ENCODE measurements at places on chromosomes 5 and 9.

GRCh38 chr5:176731506-176732160 lies 78.7 kb upstream of the UNC5A start:
- peak; percentile 4 for DNase-seq

- peak; percentile 53 for DNase-seq
Measured at GRCh38 chr9:137396227-137396626, 26.7 kb downstream of the EXD3 start.

DNA sequence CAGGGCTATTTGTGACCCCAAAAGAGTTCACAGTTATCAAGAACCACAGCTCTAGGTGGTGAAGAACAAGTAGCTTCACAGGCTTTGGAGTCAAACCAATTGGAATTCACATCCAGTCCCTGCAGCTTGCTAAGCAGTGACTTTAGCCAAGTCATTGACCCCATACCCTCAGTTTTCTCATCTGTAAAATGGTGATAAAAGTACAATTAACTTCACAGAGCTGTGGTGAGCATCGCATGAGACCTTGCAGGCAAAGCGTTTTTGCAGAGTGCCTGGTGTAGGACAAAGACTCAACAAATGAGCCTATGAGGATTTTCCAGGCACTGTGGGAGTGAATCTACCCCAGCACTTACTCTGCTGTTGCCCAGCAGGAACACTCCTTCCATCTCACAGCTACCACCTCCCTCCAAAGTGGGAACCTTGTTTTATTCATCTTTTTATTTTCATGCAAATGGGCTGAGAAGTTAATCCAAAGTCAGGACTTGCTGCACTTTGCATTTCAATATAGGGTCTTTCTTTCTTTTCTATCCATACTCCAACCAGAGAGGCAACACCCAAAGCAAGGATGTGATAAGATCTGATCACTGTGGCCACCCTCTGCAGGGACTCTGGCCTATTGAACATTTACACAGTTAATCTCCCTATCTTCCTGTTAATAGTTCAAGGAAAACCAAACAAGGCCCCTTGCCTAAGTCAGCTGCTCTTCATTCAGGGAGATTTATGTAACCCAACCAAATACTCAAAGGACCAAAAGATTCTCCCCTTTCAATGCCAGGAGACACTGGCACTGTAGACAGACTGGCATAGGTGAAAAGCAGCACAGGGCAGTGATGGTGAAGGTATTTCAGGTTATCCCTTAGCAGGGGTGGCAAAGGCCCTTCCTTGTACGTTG lies 41.9 kb downstream of the ABCA1 start:
- no peak for DNase-seq

GRCh38 chr5:105695941-105696340 lies 1974.8 kb downstream of the EFNA5 start:
- DNase-seq = no peak

GRCh38 chr9:136137321-136138265 lies 18.9 kb upstream of the TMEM250 start:
- no peak for DNase-seq

DNA sequence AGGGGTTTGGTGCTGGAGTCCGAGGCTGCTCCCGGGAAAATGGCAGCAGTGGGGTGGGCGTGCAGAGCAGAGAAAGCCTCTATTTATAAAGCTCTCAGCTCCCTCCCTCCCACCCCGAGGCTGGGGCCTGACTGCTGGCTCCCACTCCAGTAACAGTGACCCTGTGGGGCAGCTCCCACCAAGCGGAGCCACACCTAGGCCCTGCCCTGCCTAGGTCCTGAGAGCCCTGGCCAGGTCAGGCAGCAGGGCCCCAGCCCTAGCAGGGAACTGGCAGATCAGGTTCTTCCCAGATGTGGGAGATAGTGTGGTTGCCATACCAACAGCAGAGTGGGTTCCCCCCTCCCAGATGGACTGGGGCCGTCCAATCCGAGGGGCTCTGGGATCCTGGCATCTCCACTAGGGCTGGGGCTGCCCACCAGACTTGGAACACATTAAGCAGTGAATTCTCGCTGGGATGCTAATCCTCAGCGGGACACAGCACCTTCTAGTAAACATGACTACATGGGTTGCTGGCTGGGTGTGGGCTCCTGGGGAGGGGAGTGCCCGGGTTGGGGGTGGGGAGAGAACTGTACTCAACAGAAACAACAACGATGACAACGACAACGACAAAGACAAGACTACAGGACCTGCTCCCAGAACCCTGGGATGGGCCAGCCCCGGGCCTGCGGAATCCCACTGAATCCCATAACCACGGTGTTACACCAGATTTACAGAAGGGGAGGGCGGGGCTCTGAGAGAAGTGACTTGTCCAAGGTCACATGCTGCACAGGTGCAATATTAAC lies 1.5 kb downstream of the SH3GLB2 start:
- peak; percentile 38 for DNase-seq

DNA sequence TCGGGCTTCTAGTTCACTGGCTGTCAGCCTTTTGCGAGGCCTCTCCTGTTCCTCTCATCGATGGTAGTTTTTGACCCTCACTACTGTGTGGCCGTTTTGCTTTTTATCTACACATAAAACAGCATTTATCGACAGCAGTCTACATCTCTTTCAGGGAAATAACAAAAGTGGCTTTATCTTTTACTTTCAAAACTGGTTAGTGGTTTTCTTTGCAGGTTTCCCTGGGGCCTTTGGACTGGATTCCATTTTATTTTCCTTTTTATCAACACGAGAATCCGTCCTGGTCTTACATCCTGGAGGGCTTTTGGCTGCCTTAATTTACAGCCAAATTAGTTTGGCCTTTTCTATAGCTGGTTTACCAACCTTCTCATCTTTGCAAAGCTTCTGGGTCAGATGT lies 793 bp upstream of the PKD2L2 start:
- peak; percentile 10 for DNase-seq

DNA sequence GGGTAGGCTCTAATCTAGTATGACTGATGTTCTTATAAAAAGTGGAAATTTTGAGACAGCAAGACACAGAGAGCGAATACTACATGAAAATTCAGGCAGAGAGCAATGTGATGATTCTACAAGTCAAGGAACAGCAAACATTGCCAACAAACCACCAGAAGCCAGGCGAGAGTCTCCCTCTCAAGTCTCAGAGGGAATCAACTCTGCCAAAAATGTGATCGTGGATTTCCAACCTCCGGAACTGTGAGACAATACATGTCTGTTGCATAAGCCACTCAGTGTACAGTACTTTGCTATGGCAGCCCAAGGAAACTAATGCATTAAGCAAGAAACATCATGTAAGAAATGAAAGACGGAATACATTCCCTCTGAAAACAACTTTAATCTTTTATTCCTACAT lies 52.1 kb upstream of the CCNG1 start:
- DNase-seq = peak; percentile 94

All from fibroblast of the aortic adventitia (primary cell).